ENCODE measurements at places on chromosomes 1 and 21. TPM values are rescaled to one million over a fixed set of nuclear protein-coding genes. Genes with fewer than 3 reads are reported as not detected.

GRCh38 chr1:207752456-207752998 is 673 bp downstream of the CD46 start:
- H3K36me3 ChIP-seq = peaks cover 5% of the 10 kb centered on the region
- DNase-seq = no peak
- H3K4me3 ChIP-seq = peak overlapping the region; percentile 99
- no peaks in the 10 kb centered on the region for H3K27me3 ChIP-seq
- peaks cover 63% of the 10 kb centered on the region for H3K4me1 ChIP-seq

The PRELP gene
- total RNA-seq = 0.56 TPM

The C1orf226 gene
- 0.09 TPM for total RNA-seq

DNA sequence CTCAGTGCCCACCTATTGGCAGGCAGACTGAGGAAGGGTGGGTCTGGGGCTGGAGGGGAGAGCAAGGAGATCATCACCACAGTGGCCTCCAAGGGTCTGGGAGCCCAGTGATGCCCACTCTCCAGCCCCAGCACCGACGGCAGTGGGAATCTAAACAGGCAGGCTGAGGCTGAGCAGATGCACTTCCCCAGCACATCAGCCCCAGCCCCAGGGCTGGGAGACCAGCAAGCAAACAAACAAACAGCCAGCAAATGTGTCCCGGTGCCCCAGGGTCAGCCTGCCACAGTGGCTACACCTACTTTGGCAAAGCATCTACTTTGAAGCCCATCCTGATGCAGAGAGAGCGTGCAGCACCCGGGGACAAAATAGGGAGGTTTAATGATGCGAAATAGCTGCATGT is 216.3 kb upstream of the ZC3H12A start:
- H3K36me3 ChIP-seq = no peaks in the 10 kb centered on the region
- no peak overlapping the region for H3K4me3 ChIP-seq
- H3K27ac ChIP-seq = no peak overlapping the region

GRCh38 chr1:205545001-205545919 is 40.8 kb downstream of the CDK18 start:
- no peak overlapping the region for H3K4me3 ChIP-seq
- no peaks in the 10 kb centered on the region for H3K36me3 ChIP-seq
- H3K4me1 ChIP-seq = peaks cover 15% of the 10 kb centered on the region
- no peak overlapping the region for H3K27ac ChIP-seq

- H3K4me3 ChIP-seq = no peak overlapping the region
- peaks cover 34% of the 10 kb centered on the region for H3K4me1 ChIP-seq
- no peak overlapping the region for H3K27ac ChIP-seq
- no peak for DNase-seq
Measured at GRCh38 chr1:45015683-45016082, 3.6 kb downstream of the UROD start.

- H3K4me3 ChIP-seq = no peak overlapping the region
Measured at GRCh38 chr1:116891396-116892079, 18.2 kb upstream of the PTGFRN start.

GRCh38 chr1:235749755-235750300 is 100.2 kb upstream of the GNG4 start:
- H3K4me1 ChIP-seq = peaks cover 13% of the 10 kb centered on the region
- H3K27me3 ChIP-seq = no peaks in the 10 kb centered on the region
- no peak overlapping the region for H3K4me3 ChIP-seq
- H3K36me3 ChIP-seq = peaks cover 19% of the 10 kb centered on the region
- no peak overlapping the region for H3K27ac ChIP-seq

DNA sequence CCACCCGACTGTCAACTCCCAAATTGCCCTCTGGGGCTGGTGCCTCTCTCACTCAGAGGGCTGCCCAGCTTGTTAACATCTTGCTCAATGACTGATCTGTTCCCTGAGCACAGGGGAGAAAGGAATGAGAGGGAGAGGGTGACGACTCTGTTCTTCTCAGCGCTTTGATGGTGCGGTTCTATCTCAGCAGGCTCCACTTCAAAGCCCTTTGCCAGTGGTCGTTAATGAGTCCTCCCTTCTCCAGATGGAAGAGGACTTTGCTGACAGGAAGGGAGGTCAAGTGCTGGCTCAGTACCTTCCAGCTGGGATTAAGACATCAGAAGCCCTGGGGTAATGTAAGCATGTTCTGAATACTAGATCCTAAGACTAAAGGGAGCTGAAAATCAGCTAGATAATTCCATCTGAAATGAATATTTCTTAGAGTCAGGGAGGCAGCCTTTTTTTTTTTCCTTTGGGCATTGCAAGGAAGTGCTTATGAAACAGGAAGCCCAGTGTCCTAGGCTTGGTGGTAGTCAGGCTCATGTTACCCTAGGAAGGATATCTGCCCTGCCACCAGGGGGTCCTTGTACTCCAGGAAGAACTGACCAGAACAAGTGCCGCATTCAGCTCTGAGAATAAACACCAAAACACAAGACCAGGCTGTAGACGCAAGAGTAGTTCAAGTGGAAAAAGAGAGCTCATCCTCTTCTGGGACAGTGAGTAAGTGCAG is 4.7 kb downstream of the FMOD start:
- H3K4me1 ChIP-seq = no peaks in the 10 kb centered on the region
- H3K27ac ChIP-seq = no peak overlapping the region
- no peak for DNase-seq
- no peak overlapping the region for H3K4me3 ChIP-seq
- no peaks in the 10 kb centered on the region for H3K36me3 ChIP-seq

The TRIM45 gene
- 2.7 TPM for total RNA-seq

DNA sequence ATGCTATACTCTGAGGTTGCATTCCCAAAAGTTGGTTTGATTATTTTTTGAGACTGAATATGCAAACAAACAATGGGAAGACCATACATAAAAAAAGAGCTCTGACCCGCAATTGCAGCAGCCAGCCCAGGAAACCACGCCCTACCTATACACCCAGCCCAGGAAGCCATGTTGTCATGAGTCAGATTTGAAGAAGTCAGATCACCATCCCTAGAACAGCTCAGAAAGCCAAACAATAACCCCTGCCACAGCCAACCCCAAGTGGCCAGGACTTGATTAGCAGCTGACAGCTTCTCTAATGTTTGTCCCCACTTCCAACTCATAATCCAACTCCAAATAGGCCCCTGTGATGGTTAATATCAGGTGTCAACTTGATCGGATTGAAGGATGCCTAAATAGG is 621.9 kb downstream of the NPHP4 start:
- H3K27ac ChIP-seq = no peak overlapping the region
- no peaks in the 10 kb centered on the region for H3K4me1 ChIP-seq
- H3K27me3 ChIP-seq = peaks cover 1% of the 10 kb centered on the region
- 0 out of 2 replicates have a peak, but pooled peaks cover 8% of the 10 kb centered on the region for H3K36me3 ChIP-seq

GRCh38 chr21:34545079-34545884 is 33.3 kb upstream of the KCNE1 start:
- peaks cover 2% of the 10 kb centered on the region for H3K27me3 ChIP-seq
- peak; percentile 58 for DNase-seq
- H3K4me1 ChIP-seq = peaks cover 60% of the 10 kb centered on the region
- H3K27ac ChIP-seq = peak overlapping the region; percentile 98
- peaks cover 17% of the 10 kb centered on the region for H3K36me3 ChIP-seq

DNA sequence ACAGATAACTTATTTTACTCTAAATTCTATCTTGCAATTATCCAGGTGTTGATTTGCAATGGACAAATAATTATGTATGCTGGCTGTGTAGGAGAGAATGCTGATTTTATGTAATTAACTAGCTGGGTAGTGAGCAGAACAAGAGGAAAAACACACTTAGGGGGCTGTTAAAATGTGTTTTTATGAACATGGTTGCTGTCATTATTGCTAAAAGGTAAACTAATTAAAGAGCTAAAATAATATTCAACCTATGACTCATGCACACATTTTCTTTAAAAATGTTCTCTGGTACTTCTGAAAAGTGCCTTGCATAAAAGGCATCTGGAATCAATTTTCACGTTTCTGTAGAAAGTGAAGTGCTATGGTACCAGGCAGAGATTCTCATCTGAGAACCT is 192.8 kb upstream of the C8B start:
- no peak for DNase-seq
- no peak overlapping the region for H3K27ac ChIP-seq
- no peak overlapping the region for H3K4me3 ChIP-seq
- H3K36me3 ChIP-seq = no peaks in the 10 kb centered on the region

GRCh38 chr1:36425791-36426190 is 24.5 kb downstream of the OSCP1 start:
- H3K4me3 ChIP-seq = no peak overlapping the region
- no peak for DNase-seq
- H3K4me1 ChIP-seq = peaks cover 13% of the 10 kb centered on the region
- H3K27me3 ChIP-seq = peaks cover 2% of the 10 kb centered on the region
- H3K27ac ChIP-seq = no peak overlapping the region

The TXNIP gene
- total RNA-seq = 53.6 TPM

The TAS1R1 gene
- not detected for total RNA-seq

The PIGR gene
- 0.14 TPM for total RNA-seq

DNA sequence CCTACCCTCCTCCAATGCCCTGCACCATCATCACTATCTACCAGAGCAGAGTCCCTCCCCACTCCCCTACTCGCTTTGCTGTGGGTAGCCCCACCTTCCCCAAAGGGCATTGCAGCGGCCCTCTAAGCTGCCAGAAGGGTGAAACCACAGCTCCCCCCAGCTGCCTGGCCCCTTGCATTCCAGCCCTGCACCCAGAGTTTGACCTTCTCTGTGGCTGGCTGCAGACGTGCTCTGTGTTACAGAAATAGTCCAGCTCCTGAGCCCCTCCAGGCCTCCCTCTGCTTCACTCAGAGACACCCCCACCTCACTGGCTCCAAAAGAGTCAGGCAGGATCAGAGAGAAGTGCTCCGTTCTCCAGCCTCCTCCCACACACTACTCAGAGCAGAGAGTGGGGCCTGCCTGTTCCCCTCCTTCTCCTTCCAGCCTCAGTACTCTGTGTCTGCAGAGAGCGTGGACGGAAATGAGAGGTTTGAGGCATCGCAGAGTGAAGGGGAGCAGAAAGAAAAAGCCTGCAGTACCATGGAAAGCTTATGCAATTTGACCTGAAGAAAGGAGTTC is 63.2 kb downstream of the PLEKHA6 start:
- no peaks in the 10 kb centered on the region for H3K36me3 ChIP-seq
- peak overlapping the region; percentile 55 for H3K4me3 ChIP-seq
- peaks cover 66% of the 10 kb centered on the region for H3K4me1 ChIP-seq
- peak overlapping the region; percentile 34 for H3K27ac ChIP-seq
- H3K27me3 ChIP-seq = no peaks in the 10 kb centered on the region
- DNase-seq = peak; percentile 72

- H3K27ac ChIP-seq = no peak overlapping the region
- no peak overlapping the region for H3K4me3 ChIP-seq
- H3K4me1 ChIP-seq = no peaks in the 10 kb centered on the region
- H3K36me3 ChIP-seq = no peaks in the 10 kb centered on the region
Measured at GRCh38 chr1:21626921-21627339, 42.2 kb downstream of the RAP1GAP start.

DNA sequence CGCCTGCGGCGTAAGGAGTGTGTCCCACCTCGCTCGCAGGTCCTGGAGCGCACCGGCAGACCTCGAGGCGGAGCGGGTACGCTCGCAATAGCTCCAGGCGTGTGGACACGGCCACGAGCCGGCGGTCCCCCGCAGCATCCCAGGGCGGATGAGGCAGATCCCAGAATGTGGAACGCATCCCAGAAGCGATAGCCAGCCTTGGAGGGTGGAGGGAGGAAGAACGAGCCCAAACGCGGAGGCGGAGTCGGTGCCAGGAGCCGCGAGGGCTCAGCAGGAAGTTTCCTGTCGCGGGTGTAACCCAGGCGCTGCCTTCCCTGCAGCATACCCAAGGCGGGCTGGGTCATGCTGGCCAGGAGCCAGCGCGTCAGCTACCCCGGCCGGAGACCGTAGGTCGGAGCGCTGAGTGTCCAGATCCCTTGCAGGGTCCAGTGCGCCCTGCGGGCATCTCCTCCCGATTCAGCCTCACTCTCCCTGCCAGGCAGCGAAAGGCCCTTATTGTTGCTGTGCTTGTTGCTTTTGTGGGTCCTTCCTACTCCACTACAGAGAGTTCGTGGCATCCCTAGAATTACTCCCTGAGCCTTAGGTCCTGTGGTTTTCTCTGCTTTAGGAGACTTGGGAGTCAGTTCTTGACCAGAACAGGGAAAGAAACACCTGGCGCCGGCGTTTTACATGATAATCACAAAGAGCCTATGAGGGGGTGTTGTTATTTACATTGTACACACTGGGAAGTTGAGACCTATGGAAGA is 27.7 kb downstream of the STYXL2 start:
- no peak overlapping the region for H3K4me3 ChIP-seq
- no peaks in the 10 kb centered on the region for H3K4me1 ChIP-seq
- H3K27me3 ChIP-seq = peaks cover 8% of the 10 kb centered on the region
- DNase-seq = no peak

DNA sequence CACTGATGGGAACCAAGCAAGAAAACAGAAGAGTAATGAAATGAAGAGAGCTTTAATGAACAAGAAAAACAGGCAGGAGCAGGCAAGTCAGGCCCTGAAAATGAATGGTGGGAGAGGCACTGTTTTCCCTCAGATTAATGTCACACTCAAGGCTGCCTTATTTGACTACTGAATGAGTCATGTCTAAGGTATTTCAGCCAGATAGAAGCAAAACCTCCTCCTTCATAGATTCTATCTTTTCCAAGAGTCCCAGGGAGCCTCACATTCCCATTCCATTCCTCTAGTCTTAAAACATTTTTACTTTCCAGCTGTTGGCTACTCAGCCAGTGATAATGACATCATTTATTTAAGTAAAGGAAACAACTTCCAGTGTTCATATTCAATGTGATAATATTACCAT is 228.4 kb upstream of the NRIP1 start:
- H3K27ac ChIP-seq = no peak overlapping the region
- peaks cover 7% of the 10 kb centered on the region for H3K27me3 ChIP-seq
- DNase-seq = peak; percentile 71
- H3K36me3 ChIP-seq = no peaks in the 10 kb centered on the region
- H3K4me1 ChIP-seq = peaks cover 14% of the 10 kb centered on the region
- no peak overlapping the region for H3K4me3 ChIP-seq

DNA sequence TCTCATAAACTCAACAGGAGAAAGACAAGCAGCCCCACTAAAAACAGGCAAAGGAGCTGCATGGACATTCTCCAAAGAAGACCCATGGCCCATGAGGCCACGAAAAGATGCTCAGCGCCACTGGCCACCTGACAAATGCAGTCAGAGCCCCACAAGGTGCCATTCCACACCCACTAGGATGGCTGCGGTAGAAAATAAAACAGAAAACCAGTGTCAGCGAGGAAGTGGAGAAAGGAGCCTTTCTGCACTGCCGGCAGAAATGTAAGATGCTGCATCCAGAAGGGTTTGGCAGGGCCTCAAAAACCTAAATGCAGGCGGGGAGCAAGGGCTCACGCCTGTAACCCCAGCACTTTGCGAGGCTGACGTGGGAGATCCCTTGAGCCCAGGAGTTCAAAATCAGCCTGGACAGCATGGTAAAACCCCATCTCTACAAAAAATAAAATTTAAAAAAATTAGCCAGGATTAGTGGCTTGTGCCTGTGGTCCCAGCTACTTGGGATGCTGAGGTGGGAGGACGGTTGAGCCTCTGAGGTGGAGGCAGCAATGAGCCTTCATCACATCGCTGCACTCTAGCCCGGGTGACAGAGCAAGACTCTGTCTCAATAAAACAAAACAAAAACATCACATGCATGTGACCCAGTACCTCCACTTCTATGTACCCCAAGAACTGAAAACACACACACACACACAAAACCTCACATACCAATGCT is 4.2 kb downstream of the WNT9A start:
- H3K27ac ChIP-seq = no peak overlapping the region
- peaks cover 13% of the 10 kb centered on the region for H3K4me1 ChIP-seq
- DNase-seq = no peak
- no peaks in the 10 kb centered on the region for H3K36me3 ChIP-seq
- peaks cover 16% of the 10 kb centered on the region for H3K27me3 ChIP-seq
- H3K4me3 ChIP-seq = no peak overlapping the region

The ACTN2 gene
- not detected for total RNA-seq

The PLPPR5 gene
- not detected for total RNA-seq

The AURKAIP1 gene
- total RNA-seq = 215 TPM

- no peaks in the 10 kb centered on the region for H3K4me1 ChIP-seq
- H3K36me3 ChIP-seq = no peaks in the 10 kb centered on the region
- peaks cover 4% of the 10 kb centered on the region for H3K27me3 ChIP-seq
- no peak overlapping the region for H3K4me3 ChIP-seq
- H3K27ac ChIP-seq = no peak overlapping the region
Measured at GRCh38 chr21:42465008-42465802, 30.8 kb downstream of the RSPH1 start.

The STX12 gene
- total RNA-seq = 49.1 TPM

All from HFFc6 (cell line).